Regular cardiac myocyte (primary cell): ENCODE measurements at places on chromosomes 4 and X. TPM values are rescaled to one million over a fixed set of nuclear protein-coding genes. Genes with fewer than 3 reads are reported as not detected.

GABRG1 gene
- not detected in 2 replicates for total RNA-seq

LRP2BP gene
- total RNA-seq, result 0.58 and 0.85 TPM in 2 replicates

HSFX4 gene
- not detected in 2 replicates for total RNA-seq

ERCC6L gene
- 0.56 and 11.3 TPM in 2 replicates for total RNA-seq

GSTCD gene
- total RNA-seq, result 16.6 and 23.2 TPM in 2 replicates

PAGE1 gene
- not detected in 2 replicates for total RNA-seq

SHROOM2 gene
- 0.19 and 0.28 TPM in 2 replicates for total RNA-seq

TGIF2LX gene
- not detected in 2 replicates for total RNA-seq

MAGEB4 gene
- not detected in 2 replicates for total RNA-seq

STK26 gene
- total RNA-seq, result 9.0 and 11.7 TPM in 2 replicates

STATH gene
- not detected in 2 replicates for total RNA-seq

TXK gene
- total RNA-seq, result 0.19 TPM in 1 of 2 replicates, not detected in the other
